Right atrium auricular region (tissue), 2 donors: ENCODE measurements at places on chromosomes 11 and 22. TPM values are rescaled to one million over a fixed set of nuclear protein-coding genes. Genes with fewer than 3 reads are reported as not detected.

DNA sequence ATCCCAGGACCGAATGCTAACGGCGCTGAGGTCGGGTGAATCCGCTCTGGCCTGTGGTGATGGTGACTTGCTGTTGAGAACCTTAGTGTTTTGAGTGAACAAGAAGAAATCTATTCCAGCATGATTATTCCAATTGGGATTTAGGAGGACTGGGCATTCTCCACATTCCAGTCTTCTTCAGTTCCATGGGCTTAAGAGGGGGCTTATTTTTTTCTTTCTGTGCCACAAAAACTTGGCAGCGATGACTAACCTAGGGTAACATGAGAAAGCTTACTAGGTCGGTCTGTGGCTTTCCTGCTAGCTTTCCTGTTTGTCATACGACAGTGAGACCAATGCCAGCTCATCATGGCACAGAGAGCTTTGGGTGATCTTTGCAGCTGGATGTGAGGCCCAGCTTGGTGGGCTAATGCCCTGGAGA lies 62.9 kb upstream of the ATXN10 start:
- no peak for DNase-seq

- no peak for DNase-seq
These were observed at the start of gene CELSR1 for GRCh38 chr22:46537225-46537945. CELSR1 (minus strand) TSS chr22:46537620; CDS start chr22:46537170, 450 bp downstream.

DNA sequence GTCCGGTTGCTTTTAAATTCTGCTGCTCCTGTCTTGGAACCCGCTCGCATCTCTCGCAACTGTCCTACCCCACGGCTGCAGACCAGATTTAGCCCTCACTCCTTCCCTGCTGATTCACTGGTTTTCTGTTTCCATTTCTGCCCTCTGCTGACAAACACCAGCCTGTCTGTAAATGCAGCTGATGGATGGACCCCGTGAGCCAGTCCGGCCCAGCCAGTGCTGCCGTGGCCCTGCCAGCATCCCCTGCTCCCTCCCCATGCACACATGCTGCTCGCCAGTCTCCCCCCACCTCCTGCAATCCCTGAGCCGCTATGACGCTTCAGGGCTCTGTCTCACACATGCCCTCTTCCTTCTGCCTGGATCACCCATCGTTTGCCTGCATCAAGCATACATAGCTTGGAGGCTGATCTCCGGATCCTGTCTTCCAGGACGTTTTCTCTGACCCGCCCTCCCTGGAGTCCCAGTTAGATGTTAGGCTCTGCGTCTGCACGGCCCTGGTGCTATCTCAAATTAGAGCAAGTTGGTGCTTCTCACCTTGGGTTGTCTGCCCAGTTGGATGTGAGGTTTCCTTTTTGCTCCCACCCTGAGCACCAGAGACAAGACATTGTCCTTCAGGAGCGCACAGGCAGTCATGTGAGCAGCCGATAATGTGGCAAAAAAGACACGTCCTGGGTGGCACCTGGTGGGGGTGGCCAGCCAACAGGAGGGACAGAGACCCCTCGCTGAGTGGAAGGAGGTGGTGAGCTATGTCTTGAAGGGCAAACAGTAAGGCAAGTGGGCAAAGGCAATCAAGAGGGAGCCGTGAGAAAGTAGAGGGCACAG lies 4.3 kb upstream of the ACR start:
- DNase-seq: no peak

- DNase-seq: no peak
These were observed 107.8 kb downstream of the FAR1 start for GRCh38 chr11:13776134-13776815.

- DNase-seq: peak; percentile 94
These were observed 12.4 kb downstream of the CRY2 start for GRCh38 chr11:45859661-45860140.

MYOD1 gene
- total RNA-seq: not detected

DNAJB13 gene
- total RNA-seq: not detected
